ENCODE measurements at places on chromosomes 7 and 10.
A peak's percentile ranks its signal among the peaks of the same experiment; 100 is the strongest.

DNA sequence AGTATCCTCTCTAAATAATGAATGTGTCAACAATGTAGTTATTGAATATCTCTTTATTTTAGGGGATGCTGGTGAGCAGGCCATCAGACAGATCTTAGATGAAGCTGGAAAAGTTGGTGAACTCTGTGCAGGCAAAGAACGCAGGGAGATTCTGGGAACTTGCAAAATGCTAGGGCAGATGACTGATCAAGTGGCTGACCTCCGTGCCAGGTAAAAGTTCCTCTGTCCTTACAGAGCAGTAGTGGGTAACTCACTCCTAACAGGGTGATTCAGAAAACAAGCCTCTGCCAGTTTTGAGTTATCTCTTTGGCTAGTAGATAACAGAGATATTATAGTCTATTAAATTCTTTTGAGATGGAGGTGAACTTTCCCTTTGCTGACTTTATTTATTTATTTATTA lies 67.3 kb downstream of the AP3M1 start:
- no peak for DNase-seq

GRCh38 chr7:26360650-26361049 lies 69.0 kb downstream of the SNX10 start:
- DNase-seq, result no peak

GRCh38 chr10:110349831-110350230 lies 45.1 kb upstream of the SMNDC1 start:
- no peak for DNase-seq

DNA sequence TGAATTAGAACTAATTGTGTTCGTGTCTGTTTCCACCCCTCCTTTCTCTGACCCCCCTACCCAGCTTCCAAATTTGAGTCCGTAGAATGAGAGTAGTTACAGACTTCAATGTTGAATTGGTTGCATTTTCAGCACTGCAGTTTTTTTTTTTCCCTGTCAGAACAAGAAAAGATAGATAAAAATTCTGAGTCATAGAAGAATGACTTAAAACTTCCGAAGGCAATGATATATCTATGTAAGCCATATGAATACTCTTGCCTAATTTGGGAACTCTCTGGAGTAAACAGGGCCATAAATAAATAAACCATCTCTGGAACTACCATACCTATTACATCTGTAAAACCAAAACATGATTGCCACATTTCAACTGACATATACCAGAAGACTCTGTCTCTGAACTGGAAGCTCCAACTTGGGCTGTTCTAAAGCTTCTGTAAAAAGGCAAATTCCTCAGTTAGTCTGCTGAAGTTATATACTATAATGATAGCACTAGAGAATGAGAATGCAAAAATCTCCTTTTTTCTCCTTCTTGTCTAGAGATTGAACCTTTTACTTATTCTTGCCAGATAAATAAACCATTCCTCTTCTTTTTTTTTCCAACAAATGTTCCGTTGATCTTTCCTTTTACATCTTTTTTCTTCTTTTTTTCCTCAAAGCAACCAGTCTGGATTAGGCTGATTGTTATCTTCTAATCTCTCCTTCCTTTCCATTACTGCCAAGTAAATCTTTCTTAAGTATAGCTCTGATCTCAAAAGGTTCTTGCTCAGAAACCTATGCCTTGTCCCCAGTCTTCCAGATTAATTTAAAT lies 23.5 kb downstream of the VCL start:
- DNase-seq, result no peak

- DNase-seq, result no peak
Measured at GRCh38 chr7:11969643-11970042, 137.6 kb upstream of the THSD7A start.

- DNase-seq, result no peak
Measured at GRCh38 chr10:72712136-72712535, 20.2 kb downstream of the MCU start.

GRCh38 chr10:119352042-119352441 lies 144.7 kb downstream of the GRK5 start:
- DNase-seq, result no peak

GRCh38 chr10:130045091-130045652 lies 65.5 kb downstream of the C10orf143 start:
- DNase-seq, result no peak

DNA sequence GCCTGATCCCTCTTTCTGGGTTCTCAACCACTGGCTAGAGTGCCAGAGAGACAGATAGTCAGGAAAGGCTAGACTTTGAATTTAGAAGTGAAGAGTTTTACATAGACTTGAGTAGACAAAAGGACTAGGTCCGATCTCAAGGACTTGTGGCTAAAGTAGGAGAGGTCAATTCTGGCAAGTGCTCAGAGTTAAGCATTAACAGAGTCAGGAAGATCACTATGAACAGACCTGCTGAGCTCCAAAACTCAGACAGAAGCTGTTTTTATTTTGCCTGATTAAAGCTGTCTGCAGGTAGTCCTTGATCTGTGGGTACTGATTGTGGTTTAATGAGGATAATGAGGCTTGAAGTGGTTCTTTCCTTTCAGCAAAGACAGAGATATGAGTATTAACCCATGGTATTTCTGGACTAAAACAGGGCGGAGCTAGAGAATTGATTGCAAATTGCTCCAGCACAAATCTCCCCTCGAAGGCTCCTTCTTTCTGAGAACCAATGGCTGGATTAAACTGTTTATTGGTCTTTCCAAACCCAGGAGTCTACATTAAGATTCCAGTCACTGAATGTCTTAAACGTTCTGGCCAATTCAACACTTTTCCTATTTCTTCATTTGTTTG lies 423.2 kb downstream of the IPMK start:
- DNase-seq, result no peak

GRCh38 chr10:103693812-103694205 lies 161.6 kb downstream of the SH3PXD2A start:
- DNase-seq, result no peak

GRCh38 chr7:26187380-26188205 lies 13.0 kb downstream of the HNRNPA2B1 start:
- DNase-seq, result peak; percentile 37

DNA sequence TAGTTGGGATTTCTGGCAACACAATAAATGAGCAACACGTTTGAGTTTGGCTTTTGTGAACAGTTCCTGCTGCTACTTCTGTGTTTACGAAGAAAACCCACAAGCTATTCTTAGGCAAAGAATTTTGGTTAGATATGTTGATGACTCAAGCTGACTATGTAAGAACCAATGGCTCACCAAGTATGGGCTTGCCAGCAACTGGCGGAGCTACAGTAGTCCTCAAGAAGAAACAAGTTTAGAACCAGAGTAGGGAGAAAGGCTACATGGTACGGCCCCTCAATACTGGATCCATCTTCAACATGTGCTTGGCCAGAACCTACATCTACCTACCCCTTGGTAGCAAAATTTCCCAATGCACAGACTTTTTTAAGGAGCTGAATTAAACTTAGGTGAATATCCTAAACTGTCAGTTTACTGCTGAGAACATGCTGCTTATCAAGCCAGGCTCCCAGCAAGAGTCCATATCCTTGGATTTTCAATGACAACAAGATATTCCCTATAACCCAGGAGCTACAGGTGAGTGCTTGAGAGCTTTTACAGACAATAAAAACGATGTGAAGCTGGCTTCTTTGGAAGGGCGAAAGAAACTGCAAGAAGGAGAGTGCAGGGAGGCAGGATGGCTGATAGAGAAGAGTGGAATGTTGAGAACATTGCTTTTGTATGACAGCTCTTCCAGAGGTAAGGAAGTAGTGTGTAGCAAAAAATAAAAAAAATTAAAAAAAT lies 74.3 kb upstream of the ASAH2 start:
- DNase-seq, result no peak

- no peak for DNase-seq
Measured at GRCh38 chr10:121577568-121577967, 20.7 kb downstream of the FGFR2 start.

DNA sequence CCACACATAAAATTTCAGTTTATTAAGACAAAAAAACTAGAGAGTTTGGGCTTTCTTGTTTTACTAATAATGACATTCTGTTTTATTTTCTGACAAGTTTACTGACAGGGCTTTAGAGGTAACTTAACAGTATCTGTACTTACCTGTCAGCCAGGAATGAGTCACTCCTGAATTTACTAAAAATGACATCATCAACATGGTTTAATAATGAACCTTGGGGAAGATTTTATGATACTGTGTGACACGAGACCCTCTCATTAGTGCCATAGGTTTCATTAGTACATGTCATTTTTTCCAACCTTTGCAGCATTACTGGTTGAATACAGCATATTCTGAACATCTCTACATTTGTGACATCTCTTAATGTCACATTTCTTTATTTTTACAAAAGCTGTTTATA lies 131.1 kb downstream of the KCND2 start:
- no peak for DNase-seq

DNA sequence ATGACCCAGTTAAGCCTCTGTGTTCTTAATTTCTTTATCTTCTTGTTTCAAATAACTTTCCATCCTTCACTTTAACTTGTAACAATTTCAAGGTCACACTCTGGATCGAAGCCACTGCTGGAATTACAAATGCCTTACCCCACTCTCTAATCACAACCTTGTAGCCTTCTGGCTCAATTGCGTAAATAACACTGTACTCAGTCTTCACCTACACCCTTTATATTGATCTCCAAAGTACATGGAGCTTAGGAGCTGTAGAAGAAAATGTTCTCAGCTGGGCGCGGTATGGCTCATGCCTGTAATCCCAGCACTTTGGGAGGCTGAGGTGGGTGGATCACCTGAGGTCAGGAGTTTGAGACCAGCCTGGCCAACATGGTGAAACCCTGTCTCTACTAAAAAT lies 164.3 kb upstream of the NPSR1 start:
- no peak for DNase-seq

GRCh38 chr7:50069613-50070012 lies 23.4 kb downstream of the ZPBP start:
- DNase-seq, result no peak

DNA sequence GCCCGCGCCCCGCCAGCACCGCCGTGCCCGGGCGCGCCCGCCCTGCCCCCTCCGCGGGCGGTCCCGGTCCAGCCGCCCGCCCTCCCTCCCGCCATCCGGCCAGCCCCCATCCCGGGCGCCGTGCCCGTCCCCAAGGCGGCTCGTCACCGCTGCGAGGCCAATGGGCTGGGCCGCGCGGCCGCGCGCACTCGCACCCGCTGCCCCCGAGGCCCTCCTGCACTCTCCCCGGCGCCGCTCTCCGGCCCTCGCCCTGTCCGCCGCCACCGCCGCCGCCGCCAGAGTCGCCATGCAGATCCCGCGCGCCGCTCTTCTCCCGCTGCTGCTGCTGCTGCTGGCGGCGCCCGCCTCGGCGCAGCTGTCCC lies at the start of gene HTRA1:
Gene HTRA1 (plus strand): TSS at position 187 of the 362 bp plus-strand sequence. CDS start 100 bp downstream, at position 287.
- peak; percentile 28 for DNase-seq

GRCh38 chr7:44762300-44762699 lies 13.7 kb downstream of the ZMIZ2 start:
- no peak for DNase-seq

- DNase-seq, result no peak
Measured at GRCh38 chr7:128446306-128446705, 9.4 kb upstream of the HILPDA start.

GRCh38 chr10:118585794-118586193 lies 9.7 kb downstream of the PRLHR start:
- no peak for DNase-seq

DNA sequence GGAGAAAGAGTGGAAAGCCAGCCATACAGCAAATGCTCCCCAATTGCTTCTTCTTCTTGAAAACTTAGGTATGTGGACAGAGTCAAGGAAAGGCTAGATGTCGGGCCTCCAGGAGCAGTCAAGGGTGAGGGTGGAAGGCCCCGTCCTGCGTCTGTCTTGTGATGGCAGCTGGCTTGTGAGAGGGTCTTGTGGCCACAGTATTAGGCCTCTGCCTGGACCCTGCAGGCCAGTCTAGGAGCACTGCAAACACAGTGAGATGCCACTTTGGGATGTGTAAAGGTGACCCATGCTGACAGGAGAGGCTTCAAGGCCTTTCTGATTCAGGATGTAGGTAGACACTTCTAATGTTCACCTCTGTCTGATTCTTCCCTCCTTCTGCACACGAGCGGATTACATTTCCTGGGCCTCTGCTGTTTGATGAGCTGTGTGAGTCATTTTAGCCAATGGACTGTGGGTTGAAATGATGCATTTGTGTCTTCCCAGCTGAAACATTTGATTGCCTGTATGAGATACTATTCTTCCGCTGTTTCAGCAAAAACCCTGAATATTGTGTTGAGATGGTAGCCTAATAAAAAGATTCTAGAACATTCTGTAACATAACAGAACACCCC lies 135.4 kb downstream of the EMX2 start:
- DNase-seq, result no peak

GRCh38 chr7:55526770-55527169 lies 45.5 kb downstream of the VOPP1 start:
- no peak for DNase-seq

DNA sequence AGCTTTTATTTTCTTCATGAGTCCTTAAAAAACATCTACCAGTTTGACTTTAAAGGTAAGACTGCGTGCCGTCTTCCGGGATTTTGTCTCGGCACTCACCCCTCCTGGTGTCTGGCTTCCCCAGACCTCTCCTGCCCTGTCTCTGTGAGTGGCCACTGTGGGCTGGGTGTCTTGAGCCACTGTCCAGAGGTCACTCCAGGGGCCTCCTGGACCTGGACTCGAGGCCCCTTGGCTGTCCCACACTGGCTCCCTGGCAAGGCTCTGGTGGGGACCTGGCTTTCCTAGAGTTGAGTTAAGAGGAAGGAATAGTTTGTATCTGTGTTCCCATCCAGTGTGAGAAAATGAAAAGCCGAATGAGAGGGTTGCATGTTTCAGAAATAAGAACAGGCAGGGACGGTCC lies 95.5 kb downstream of the NKX6-2 start:
- DNase-seq, result no peak

GRCh38 chr10:70323697-70324338 lies 40.0 kb upstream of the NPFFR1 start:
- peak; percentile 41 for DNase-seq

DNA sequence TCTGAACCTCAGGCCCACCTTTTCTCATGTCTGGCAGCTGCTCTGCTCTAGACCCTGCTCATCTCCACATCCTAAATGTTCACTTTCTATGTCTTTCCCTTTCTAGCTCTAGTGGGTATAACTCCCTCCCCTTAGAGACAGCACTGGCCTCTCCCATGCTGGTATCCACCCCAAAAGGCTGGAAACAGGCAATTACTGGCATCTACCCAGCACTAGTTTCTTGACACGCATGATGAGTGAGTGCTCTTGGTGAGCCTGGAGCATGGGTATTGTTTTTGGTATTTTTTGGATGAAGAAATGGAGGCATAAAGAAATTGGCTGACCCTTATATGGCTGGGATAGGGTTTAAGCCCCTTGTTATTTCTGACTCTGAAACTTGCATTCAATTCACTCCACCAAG lies 156.0 kb downstream of the EGFR start:
- DNase-seq, result no peak

GRCh38 chr7:42359946-42360345 lies 122.9 kb upstream of the GLI3 start:
- DNase-seq, result no peak

DNA sequence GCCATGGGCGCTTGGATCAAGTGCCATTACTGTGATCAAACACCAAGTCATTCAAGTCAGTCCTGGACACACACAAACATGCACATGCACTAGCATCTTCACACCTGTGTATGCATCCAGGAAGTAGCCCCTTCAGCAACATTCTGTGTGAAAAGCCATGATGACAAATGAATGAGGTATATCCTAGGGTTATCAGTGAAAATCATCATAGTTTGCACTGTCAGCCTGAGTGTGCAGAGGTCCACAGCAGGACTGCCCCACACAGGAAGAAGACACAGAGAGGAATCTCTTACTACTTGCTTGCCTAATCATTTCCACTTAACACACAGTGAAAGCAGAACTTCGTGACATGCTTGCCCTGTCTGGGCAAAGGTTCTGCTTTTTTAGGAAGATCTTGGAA lies 184.0 kb upstream of the ADO start:
- DNase-seq, result no peak

All from NCI-H510A treated with DMSO at 0.1 percent for 48 hours (cell line).